ENCODE measurements at places on chromosomes 1 and 21.

GRCh38 chr1:119144813-119145212 is 4.4 kb upstream of the WARS2 start:
- H3K4me1 ChIP-seq, result no peaks in the 10 kb centered on the region
- H3K27ac ChIP-seq, result no peak overlapping the region
- no peaks in the 10 kb centered on the region for H3K27me3 ChIP-seq
- no peak for DNase-seq

DNA sequence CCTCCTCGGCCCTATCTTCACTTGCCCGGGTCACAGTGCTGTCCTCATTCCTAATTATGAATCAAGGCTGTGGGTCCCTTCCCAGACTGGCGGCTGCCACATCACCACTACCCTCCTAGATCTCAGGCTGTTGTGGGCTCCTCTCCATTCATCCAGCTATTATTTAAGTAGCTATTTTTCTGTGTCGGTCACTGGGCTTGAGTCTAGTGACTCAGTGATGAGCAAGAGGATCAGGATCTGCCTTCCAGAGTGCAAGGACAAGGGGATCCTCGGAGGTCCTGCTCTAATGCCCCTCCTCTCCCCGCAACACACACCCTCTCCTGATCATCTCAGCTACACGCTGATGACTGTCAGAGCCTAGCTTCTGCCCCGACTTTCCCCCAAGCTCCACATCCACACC is 34.1 kb downstream of the CDCP2 start:
- peaks cover 4% of the 10 kb centered on the region for H3K4me1 ChIP-seq
- no peak overlapping the region for H3K27ac ChIP-seq
- H3K4me3 ChIP-seq, result no peak overlapping the region
- DNase-seq, result no peak
- H3K27me3 ChIP-seq, result no peaks in the 10 kb centered on the region

DNA sequence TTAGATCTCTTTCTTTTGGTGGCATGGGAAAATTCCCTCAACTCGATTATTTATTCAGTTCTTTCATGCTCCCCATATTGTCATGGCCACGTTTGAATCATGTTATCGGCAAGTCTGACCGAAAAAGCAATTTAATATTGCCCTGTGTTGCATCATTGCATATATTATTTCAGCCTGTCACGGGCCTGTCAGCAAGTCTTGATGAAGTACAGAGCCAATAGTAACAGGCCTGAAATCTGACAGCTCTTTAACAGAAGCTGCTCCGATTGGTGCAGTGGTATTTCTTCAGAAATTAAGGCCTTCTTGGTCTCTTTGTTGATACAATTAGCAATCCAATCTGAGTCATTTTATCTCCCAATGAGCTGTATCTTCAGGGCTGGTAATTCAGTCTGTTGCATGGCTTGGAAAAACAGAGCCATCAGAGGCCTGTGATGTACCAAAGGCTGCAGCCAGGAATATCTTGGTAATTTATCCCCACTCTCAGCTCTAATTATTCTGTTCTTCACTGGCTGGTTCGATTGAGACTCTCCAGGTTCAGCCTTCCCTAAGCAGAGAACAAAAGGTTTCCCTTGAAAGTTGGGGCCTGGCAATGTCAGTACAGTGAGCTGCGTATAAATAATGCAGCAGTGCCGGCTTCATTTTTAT is 149.5 kb downstream of the FGGY start:
- no peak for DNase-seq
- H3K27me3 ChIP-seq, result no peaks in the 10 kb centered on the region
- H3K4me3 ChIP-seq, result no peak overlapping the region
- no peak overlapping the region for H3K27ac ChIP-seq
- no peaks in the 10 kb centered on the region for H3K36me3 ChIP-seq

- H3K27ac ChIP-seq, result no peak overlapping the region
- DNase-seq, result no peak
- no peaks in the 10 kb centered on the region for H3K4me1 ChIP-seq
- no peaks in the 10 kb centered on the region for H3K27me3 ChIP-seq
- H3K36me3 ChIP-seq, result no peaks in the 10 kb centered on the region
Observed at GRCh38 chr1:200364091-200364759, 45.6 kb downstream of the ZNF281 start.

DNA sequence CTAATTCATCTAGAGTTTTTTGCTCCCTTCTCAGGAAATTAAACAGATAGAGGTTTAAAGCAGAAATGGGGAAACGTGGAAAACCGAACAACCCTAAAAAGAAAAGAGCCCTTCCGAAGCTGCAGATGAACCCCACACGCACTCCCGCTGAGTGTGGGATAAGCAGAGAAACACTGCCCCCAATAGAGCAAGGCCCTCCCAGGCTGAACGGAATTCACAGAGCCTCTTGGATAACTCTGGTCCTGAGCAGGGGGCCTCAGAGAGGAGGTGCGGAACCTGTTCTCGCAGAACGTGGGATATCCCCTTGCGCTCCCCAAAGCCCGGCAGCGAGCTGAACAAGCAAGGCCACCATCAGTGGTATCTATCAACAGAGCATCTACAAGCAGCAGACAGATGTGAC is 44.9 kb downstream of the SSBP3 start:
- H3K27ac ChIP-seq, result no peak overlapping the region
- H3K27me3 ChIP-seq, result no peaks in the 10 kb centered on the region
- DNase-seq, result no peak
- peaks cover 5% of the 10 kb centered on the region for H3K4me1 ChIP-seq
- no peak overlapping the region for H3K4me3 ChIP-seq
